ENCODE measurements at places on chromosomes 3 and 15.

DNA sequence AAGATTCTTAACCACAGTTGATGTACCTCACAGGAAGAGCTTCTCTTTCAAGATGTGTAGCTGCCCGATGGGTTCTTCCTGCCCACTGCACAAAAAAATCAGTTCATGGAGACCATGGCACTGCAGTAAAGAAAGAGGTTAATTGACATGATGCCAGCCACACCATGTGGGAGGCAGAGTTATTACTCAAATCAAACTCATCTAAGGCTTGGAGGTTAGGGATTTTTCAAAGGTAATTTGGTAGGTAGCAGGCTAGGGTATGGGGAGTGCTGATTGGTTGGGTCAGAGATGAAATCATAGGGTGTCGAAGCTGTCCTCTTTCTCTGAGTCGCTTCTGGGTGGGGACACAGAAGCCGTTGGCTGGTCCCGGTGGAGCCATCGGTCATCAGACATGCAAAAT is 57.4 kb upstream of the BDH1 start:
- no peak for DNase-seq

DNA sequence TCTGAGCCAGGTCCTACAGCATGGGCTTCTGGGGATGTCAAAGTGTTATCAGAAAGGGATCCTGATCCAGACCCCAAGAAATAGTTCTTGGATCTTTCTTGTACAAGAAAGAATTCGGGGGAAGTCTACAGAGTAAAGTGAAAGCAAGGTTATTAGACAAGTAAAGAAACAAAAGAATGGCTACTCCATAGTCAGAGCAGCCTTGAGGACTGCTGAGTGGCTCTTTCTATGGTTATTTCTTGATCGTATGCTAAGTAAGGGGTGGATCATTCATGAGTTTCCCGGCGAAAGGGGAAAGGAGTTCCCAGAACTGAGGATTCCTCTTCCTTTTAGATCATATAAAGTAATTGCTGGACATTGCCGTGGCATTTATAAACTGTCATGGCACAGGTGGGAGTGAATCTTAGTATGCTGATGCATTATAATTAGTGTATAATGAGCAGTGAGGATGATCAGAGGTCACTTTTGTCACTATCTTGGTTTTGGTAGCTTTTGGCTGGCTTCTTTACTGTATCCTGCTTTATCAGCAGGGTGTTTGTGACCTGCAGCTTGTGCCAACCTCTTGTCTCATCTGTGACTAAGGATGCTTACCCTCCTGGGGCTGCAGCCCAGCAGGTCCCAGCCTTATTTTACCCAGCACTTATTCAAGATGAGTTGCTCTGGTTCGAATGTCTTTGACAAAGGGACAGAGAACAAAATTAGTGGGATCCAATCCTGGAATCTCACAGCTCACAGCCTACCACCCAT is 41.0 kb downstream of the CRYGS start:
- no peak for DNase-seq

DNA sequence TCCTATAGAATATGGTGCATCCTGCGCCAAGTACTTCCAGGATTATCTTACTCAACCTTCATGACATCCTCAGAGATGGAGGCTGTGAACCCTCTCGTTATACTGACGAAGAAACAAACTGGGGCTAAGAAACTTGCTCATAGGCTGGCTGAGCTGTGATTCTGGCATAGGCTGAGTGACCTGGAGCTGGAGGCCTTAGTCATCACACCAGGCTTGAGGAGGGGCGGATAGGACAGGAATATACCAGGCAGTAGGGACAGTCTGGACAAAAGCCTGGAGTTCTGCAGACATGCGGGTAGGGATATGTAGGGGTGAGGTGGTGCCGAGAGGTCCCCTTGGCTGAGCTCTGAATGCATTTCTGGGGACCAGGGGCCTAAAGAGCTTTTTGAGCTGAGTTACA is 18.1 kb downstream of the HEMK1 start:
- DNase-seq = no peak

DNA sequence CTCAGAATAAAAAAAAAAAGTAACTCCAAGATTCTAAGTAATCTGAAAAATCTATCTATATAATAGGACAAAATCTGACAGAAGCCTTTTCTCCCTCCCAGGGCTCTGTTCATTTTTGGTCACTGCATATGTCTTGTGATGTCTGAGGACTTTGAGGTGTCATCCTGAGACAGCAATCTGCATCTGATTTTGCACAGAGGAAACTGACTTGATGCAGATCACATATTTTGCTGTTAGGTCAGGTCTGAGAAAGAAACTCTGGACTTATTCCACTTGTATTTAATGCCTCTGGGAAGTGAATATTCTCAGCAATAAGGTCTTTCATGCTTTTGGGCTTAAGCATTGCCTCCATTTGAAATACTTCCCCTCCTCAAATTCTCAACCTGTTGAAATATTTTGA is 295.2 kb upstream of the THBS1 start:
- no peak for DNase-seq

DNA sequence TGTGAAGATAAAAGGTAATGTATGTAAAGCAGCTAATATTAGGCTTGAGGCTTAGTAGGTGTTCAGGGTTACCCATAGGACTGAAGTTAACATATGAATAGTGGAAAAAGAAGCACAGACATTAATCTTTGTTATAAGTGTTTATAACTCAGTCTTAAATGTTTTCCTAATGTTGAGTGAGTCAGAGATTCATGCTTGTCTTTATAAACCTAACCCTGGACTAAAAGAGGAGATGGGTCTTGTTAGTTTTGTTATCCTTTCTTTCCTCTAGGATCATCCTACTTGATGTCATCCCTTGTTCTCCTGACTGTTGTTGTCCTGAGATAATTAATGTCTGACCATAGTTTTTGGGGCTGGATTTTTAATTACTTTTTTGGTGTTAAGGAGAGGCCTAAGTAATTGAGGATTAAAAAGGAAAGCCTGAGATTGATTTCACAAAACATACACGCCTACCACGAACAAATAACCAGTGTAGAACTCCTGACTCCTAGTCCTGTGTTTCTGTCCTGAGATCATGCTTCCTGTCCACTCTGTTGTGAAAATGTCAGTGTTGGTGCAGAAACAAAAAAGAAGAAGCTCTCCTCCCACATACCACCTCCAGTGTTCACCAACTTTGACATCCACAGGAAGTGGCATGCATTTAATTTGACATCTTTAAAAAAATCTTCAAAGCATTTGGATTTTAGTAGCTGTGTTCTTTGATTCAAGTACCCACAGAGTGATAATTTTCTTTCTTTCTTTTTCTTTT is 8.4 kb downstream of the MITF start:
- no peak for DNase-seq

- DNase-seq = peak; percentile 3
Observed at GRCh38 chr3:18425641-18426257, 610 bp upstream of the SATB1 start.

All from NCI-H187 treated with DMSO at 0.1 percent for 48 hours (cell line).